ENCODE measurements at places on chromosomes 1 and 21. TPM values are rescaled to one million over a fixed set of nuclear protein-coding genes. Genes with fewer than 3 reads are reported as not detected.

GRCh38 chr1:87968197-87968955 is 639.7 kb downstream of the LMO4 start:
- peak; percentile 76 for DNase-seq

GRCh38 chr1:62682531-62682930 is 5.7 kb downstream of the DOCK7 start:
- DNase-seq = no peak

DNA sequence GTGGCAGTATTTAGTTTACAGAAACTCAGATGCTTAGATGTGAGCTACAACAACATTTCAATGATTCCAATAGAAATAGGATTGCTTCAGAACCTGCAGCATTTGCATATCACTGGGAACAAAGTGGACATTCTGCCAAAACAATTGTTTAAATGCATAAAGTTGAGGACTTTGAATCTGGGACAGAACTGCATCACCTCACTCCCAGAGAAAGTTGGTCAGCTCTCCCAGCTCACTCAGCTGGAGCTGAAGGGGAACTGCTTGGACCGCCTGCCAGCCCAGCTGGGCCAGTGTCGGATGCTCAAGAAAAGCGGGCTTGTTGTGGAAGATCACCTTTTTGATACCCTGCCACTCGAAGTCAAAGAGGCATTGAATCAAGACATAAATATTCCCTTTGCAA is 59.7 kb upstream of the ZNF326 start:
- no peak for DNase-seq

DNA sequence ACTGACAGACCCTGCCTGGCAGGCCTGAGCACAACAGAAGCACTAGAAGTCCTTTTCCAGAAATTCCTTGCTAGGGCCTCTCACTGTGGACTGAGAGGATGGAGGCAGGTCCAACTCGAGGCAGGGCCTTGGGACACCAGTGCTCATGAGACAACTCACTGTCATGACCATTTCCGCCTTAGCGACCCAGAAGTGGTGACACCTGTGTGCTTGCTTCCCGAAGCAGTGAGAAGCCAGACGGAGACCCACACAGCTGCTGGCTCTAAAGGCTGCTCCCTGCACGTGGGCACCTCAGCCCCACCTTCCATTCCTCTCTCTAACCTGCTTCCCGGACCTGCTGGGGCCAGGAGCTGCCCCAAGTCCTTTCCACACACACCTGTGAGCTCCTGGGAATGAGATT is 33.0 kb downstream of the KCNC4 start:
- DNase-seq = peak; percentile 52

DNA sequence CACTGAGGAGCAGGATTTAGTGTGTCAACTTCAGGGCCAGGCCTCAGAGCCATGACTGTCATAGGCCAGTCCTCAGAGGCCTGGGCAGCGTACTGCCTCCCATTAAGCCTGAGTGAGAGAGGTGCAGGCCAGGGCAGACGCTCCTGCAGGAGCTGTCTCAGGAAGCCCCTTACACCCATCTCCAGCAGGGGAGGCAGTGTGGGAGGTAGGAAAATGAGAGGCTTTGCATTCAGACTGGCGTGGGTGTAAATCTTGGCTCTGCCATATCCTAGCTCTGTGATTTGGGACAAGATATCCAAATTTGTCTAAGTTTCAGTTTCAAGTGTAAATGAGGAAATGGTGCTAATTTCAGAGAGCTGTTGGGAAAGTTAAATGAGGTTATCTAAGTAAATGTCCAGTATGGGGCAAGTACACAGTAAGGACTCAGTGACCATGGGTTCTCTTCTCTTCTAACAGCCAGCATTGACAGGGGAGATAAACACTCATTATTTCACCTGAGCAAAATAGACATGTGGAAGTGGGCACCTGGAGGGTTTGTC is 184.1 kb downstream of the ZSCAN20 start:
- DNase-seq = no peak

- no peak for DNase-seq
Observed at GRCh38 chr1:33925586-33925985, 61.7 kb downstream of the HMGB4 start.

DNA sequence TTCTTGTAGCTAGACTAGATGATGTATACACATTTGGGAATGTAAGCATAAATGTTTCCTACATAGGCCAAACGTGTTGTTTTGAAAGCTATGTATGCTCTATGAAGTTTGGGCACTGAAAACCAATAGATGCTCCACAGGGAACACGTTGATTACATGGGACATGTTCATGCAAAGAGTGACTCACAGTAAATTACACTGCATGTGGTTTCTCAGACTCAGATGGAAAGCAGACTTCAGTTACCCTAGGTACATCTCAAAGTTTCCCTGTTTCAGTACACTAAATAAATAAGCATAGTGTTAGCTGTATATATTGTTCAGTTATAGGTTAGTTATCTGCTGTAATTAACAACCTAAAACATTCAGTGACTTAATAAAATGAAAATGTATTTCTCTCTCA is 301.9 kb upstream of the RUNX1 start:
- DNase-seq = no peak

GRCh38 chr1:172662464-172663109 is 3.7 kb downstream of the FASLG start:
- no peak for DNase-seq

PRAMEF4 gene
- not detected for polyA plus RNA-seq

CYB5RL gene
- 1.8 TPM for polyA plus RNA-seq

LRRC38 gene
- polyA plus RNA-seq = not detected

Measured in sigmoid colon (tissue), 7 donors.